ENCODE measurements at places on chromosomes 6 and 20.

- DNase-seq, result no peak
These were observed 633.9 kb upstream of the CHD6 start for GRCh38 chr20:42252116-42252515.

- DNase-seq, result no peak
These were observed 110.7 kb upstream of the SMLR1 start for GRCh38 chr6:130716466-130716865.

DNA sequence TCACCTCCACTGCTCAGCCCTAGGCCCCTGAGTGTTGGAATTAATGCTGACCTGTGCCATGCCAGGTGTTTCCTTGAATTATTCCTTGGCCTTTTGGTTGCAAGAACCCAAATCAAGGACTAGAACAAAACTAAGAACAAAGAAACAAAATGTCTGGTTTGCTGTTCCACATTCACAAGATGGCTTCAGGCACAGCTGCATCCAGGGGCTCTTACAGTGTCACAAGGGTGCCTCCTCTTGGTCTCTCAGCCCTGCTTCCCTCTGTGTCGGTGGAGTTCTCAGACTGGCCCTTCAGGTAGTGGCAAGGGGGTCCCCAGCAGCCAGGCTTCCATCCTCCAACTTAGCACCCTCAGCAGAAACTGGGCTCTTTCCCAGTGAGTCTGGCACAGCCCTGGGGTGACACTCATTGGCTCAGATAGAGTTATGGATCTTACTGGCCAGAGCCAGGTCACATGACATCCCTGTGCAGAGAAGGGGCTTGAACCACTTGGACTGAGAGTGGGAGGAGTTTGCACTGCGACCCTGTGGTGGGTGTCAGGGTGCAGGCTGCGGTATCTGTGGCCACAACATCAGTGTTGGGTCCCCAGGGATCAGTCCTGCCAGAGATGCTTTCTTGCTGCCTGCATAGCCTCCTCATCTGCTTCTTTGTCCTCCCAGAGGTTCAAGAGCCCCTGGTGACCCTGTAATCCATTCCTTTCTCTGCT, 427.7 kb upstream of the SULF2 start:
- no peak for DNase-seq

- no peak for DNase-seq
These were observed 2.0 kb downstream of the FYN start for GRCh38 chr6:111871207-111871606.

- no peak for DNase-seq
These were observed 12.2 kb upstream of the TTPAL start for GRCh38 chr20:44463466-44463865.

- DNase-seq, result no peak
These were observed 46.0 kb upstream of the DOK5 start for GRCh38 chr20:54429364-54429763.

DNA sequence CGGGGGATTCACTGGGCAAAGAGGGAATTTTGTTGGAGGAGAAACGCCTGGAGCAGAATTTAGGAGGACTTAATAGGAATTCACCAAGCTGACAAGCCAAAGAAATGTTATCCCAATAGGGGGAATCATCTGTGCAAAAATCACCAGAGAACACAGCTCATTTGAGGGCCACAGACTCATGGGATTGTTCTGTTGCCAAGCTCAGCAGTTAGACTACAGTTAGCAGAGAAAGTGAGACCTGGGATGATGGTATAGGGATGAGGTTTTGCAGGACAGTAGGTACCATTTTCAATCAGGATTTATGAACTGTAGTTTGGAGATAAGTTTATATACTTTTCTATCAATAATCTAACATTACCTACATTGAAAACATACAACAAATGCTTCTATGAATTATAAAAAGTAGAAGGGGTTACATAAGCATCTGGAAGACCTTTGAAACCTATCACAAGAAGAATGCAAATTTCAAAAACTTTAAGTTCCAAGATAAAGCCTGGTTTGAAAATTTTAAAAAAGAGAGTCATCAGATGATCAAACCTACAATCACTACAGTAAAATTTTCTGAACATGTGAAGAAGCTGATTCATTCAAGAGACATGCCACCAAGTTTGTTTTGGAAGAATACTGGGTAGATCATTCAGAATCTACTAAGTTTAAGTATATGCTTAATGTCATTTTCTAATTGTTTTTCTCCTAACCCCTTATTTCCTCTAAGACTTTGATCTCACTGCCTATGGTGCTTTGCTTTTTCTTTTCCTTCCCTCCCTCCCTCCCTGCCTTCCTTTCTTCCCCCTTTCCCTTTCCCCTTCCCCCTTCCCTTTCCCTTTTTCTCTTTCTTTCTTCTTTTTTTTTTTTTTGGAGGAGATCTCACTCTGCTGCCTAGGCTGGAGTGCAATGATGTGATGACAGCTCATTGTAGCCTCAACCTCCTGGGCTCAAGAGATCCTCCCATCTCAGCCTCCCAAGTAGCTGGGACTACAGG, 81.5 kb downstream of the KIF13A start:
- no peak for DNase-seq

DNA sequence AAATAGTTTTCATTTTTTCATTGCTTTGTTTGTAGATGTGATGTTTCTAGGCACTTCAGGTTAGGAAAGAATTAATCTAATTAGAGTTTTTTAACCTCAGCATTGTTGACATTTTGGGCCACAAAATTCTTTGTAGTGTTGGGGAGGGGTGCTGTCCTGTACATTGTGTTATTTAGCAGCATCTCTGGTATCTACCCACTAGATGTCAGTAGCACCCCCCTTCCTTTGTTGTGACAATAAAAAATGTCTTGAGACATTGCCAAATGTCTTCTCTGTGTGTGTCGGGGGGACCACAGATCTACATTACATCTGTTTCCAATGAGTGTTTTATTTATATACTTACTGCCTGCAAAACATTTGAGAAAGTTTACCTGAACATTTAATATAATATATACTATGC, 45.6 kb downstream of the EYA4 start:
- peak; percentile 11 for DNase-seq

- peak; percentile 50 for DNase-seq
These were observed 150.7 kb upstream of the GMDS start for GRCh38 chr6:2396042-2396657.

GRCh38 chr6:155371230-155371629, 56.9 kb upstream of the TFB1M start:
- DNase-seq, result no peak

DNA sequence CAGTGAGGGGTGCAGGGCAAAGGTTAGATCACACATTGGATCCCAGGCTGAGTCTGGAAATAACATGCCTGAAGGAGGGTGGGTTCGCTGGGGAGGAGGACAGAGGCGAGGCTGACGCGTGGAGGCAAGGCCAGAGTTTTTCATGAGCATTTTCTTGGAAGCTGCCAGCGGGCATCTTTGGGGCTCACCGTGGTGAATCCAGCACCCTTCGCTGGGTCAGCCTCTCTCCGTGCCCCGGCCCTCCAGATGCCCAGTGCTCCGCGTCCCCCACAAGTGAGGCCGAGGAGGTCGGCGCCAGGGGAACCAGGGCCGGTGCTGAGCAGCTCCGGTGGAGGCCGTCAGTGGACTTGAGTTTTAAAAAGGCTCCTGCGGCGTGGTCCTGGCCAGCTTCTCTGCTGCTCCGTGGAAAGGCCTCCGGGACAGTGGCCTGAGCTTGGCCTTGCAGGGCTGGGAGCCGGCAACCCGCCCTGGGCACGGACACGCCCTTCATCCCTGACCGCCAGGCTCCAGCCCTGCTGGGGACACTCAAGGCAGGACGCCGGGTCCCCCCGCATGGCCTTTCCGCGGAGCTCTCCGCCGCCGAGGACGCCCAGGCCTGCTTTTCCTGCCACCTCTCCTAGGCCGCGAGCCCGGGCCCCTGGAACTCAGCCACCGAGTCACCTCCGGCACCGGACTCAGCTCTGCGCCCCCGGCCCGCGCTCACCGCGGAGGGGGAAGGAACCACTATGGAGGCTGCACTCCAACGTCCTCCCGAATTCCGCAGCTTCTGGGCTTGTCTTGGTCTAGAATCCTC, 114.3 kb downstream of the THBS2 start:
- DNase-seq, result no peak

DNA sequence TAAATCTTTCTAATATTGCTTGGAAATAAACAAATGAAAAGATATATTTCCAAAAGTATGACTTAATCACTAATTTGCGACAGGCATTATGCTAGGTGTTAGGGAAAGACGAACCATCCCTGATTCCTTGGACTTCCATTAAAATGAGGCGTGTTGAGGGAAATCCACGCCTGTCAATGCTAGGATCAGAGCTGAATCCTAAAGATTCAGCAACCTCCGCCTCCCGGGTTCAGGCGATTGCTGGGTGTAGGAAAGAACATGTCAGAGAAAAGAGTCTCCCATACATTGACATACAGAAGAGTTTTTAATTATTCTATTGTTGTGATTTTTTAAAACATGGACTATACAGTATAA, 16.8 kb upstream of the PRSS16 start:
- no peak for DNase-seq

- no peak for DNase-seq
These were observed 262.9 kb upstream of the BTBD3 start for GRCh38 chr20:11654766-11655165.

GRCh38 chr6:16437095-16437494, 198.7 kb downstream of the GMPR start:
- no peak for DNase-seq

DNA sequence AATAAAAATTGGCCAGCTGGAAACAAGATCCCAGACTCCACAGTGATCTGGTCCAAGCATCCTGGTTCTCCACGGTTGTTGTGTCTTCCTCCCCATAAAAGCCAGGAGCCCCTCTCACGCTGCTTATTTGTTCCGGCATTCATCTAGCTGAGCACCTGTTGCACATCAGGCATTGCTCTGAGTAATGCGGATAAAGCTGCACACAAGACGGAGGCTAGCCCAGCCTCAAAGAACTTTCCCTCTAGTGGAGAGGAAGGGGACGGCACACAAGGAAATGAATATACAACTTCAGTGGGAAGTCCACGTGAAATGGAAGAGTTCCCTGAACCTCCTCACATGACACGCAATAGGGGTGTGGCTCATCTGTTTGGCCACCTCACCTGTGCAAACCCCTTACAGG, 30.3 kb upstream of the NXT1 start:
- no peak for DNase-seq

GRCh38 chr20:13525225-13525940, 113.3 kb downstream of the TASP1 start:
- no peak for DNase-seq

DNA sequence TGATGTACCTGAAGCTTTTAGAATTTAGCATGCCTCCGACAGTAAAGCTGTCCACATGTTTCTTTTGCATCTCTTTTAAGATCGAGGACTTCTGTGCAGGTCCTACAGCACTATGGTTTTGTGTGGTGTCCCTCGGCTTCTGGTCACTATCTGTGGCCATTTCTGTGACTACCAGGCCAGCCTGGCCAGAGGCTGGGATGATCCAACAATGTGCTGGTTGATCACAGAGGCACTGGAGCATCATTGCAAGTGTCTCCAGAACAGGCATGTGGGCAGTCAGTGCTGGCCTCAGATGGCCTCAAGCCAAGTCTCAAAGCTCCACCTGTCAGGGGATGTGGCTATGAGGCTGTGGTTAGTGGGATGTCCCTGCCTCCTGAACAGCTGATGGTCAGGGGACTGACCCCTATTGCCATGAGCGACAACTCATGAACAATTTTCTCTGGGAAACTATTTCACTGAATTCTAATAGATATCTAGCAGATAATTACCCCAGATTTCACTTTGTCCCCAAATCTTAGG, 136.6 kb downstream of the SYNDIG1 start:
- no peak for DNase-seq

- DNase-seq, result no peak
These were observed 22.9 kb downstream of the NT5E start for GRCh38 chr6:85472744-85473143.

DNA sequence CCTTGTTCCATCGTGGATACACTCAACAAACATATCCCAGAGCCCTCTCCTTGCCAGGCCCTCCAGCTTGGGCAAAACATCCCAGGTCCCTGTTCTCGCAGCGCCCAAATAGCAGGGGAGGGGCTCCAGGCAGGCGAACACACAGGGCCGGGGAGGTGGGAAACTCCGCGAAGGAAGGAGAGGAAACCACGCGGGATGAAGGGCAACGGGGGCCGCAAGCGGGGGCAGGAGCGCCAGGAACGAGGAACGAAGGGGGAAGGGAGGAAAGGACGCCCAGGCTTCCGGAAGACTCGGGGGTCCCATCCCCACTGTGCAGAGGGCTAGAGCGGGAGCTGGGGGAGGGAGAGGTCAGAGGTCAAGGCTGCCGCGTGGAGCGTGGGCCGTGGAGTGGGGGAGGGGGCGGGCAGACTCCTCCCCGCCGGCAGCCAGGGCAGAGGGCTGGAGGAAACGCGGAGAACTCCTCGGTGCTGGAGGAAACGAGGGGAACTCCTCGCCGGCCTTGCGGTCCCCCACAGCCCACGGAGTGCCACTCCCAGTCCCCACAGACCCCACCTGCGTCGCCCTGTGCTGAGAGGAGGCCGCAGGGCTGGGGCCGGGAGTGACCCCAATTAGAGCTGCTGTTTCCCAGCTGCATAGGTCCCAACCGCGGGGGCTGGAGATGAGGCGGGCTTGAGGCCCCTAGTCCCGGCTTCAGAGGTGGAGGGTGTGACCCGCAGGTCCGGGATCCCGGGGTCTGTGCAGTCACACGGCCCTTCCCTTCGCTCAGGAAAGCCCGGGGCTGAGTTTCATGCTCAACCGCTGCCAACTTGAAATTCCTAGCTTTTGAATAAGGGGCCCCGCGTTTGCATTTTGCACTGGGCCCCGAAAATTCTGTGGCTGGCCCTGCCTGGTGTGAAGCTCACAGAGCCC, 1.2 kb upstream of the RBM38 start:
- no peak for DNase-seq

GRCh38 chr6:73377225-73377624, 7.5 kb upstream of the OOEP start:
- DNase-seq, result no peak

Data from hindlimb muscle (tissue), 1 donor.